ENCODE measurements at places on chromosomes 13 and 19. TPM values are rescaled to one million over a fixed set of nuclear protein-coding genes. Genes with fewer than 3 reads are reported as not detected.
A peak's percentile ranks its signal among the peaks of the same experiment; 100 is the strongest.

DNA sequence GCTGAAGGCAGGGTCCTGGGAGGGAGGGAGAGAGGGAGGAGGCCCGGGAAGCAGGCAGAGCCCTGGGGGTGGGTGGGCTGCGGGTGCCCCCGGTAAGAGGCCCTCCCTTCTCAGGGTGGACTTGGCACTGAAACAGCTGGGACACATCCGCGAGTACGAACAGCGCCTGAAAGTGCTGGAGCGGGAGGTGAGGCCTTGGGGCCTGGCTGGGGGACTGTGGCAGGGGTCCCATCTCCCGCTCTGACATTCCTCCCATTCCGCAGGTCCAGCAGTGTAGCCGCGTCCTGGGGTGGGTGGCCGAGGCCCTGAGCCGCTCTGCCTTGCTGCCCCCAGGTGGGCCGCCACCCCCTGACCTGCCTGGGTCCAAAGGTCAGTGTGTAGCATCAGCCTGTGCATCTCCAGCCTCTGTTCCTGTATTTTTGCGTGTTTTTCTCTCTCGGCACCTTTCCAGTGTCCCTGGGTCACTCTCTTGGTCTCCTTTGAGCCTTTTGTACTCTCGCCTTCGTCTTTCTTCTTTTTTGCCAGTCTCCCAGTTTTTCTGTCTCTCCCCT is 53.4 kb downstream of the TRPM4 start:
- DNase-seq = no peak

DNA sequence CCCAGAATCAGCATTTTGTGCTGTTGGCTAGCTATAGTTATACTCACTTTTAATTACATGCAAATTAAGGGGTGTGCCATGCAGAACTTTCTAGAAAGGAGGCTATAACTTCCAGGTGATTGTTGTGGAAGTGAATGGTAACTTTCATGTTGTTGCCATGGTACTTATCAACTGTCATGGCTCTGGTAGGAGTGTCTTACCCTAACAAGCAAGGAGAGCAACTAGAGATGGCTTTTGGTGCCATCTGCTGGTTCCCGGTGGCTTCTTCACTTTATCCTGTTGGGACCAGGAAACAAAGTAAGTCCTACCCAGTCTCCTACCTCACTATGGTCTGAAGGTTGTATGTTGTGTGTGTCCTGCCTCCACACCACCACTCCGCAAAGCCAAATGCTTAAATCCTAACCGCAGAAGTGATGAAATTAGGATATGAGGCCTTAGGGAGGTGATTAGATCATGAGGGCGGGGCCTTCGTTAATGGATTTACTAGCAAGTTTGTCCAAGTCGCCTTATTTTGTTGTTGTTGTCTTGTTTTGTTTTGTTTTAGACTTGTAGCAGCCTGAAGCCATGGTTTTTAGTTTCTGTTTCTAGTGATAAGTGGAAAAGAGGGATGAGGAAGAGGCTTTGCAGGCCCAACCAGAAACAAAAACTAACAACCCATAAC is 22.6 kb downstream of the FBXL12 start:
- peak; percentile 95 for DNase-seq

DNA sequence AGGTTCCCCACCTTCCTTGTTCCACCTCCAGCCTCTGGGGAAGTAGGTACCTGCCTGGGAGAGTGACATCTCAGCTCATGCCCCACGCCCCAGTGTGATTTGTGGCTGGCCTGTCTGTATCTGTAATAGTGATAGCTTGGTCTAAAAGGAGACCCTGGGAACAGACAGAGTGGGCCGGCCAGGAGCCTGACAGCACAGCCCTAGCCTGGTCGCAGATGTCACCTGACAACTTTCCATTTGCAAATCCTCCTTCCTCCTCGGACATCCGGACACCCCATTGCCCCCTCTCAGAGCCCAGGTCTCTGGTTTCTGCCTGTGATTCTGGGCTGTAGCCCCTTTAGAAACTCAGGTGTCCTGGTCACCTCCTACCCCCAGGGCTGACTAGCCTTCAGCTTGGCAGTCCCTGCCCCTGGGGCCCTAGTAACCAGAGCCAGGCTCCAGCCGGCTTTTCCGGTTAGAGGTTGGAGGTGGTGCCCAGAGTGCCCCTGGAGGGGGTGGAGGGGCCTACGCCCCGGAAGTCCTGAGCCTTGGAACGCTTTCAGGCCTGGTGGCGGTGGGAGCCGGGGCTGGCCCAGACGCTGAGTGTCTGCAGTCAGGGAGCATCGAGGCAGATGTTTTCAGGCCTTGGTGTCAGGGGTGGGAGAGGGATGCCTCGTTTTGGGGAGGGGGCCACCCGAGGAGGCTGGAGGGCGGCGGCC is 6.5 kb downstream of the LRRC8E start:
- DNase-seq = no peak

DNA sequence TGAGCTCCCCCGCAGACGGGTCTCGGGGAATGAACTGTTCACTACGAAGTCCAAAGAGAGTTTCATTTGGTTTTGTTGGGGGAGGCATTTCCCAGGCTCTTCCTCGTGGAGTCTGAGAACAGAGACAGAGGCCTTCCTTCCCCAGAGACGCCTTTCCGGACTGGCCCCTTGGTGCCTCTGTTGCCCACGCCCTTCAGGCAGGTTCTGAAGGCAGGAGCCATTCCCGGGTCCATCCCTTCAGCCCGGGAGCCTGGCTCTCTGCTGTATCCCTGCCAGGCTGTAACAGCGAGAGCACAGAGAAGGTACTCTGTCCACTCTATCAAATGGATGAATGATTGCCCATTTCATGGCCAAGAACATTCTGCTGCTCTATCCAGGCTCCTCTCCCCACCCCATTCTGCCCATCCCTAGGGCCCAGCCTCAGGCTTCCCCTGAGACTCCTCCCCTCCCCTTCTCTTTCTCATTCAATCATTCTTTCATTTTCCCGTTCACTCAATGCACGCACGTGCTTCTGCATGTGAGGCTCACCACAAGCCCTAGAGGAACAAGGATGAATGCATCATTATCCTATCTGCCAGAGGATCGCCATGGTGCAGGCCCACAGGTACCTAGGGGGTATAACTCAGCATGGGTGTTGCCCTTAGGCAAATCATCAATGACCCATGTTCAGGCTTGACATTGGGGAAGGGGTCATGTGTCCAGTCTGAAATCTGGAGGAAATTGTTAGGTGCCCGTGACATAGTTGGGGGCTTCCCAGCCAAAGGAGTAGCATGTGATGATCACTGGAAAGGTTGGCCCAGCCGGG is 298.6 kb downstream of the ZNF536 start:
- DNase-seq = no peak

- DNase-seq = no peak
Observed at GRCh38 chr19:2039959-2040646, 10.9 kb downstream of the MKNK2 start.

- DNase-seq = peak; percentile 71
Observed at GRCh38 chr13:28349907-28350654, 144.8 kb downstream of the FLT1 start.

DNA sequence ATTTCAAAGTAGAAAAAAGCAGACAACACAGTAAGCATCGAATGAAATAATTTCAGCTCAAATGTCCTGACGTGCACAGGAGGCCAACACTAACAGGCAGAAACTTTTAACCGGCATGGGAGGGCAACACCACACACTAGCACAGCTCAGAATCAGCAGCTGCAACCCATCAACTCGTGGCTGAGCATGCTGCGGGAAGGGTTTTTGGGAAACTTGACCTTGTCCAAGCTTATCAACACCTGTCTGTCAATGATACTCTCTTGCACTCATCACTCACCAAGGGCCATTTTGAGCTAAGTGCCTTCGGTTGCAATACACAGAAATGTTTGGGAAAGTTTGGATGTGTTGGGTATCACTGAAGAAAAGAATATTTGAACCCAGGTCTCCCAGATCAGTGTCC is 483.7 kb downstream of the TSHZ3 start:
- DNase-seq = no peak

- no peak for DNase-seq
Observed at GRCh38 chr13:30097701-30098100, 209.7 kb downstream of the KATNAL1 start.

DNA sequence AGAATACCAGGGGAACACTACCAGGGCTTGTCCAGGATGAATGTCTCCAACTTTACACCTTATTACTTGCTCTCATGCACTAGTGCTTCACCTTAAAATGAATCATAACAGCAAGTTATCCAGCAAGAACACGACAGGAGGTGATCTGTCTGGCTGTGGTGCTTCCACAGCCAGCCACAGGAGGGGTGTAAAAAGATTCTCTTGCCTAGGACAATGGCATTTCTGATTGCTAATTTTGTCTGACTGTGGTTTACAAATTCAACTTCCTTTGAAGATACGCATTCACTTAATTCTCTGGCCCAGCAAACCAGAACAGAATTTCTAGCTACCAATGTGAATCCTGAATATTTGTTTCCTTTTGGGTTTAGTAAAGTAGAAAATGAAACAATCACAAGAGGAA is 23.1 kb upstream of the COG3 start:
- DNase-seq = no peak

GRCh38 chr19:33905937-33906577 is 109.4 kb downstream of the KCTD15 start:
- peak; percentile 69 for DNase-seq

The ZNF274 gene
- 14.7 TPM for total RNA-seq

The PEAK3 gene
- 0.24 TPM for total RNA-seq

The CPT1C gene
- total RNA-seq = 4.3 TPM

The PTPRH gene
- 0.24 TPM for total RNA-seq

The MYO16 gene
- total RNA-seq = 2.9 TPM

All from umbilical cord (tissue), 2 donors.